ENCODE measurements at places on chromosomes 4 and X.

DNA sequence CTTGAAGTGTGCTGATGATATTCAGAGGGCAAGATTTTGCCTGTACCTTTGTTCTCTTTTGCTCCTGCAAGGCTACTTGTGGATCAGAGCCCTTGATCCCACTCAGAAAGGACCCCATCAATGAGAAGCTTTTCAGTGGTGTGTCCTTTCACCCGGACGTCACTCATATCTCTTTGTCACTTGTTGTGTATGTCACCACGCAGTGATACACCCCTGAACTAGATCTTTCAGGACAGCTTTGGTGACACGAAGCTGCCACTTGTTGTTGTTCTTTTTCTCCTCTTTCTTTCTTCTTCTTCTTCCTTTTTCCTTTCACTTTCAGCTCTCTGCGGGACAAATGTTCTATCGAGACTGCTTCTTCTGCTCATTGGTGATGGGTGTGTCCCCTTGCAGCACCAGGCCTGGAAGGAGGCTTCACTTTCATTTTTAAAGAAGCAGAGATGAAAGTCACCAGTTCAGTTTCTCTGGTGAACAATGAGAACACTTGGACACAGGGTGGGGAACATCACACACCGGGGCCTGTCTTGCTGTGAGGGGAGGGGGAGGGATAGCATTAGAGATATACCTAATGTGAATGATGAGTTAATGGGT, 83.6 kb downstream of the NBDY start:
- DNase-seq, result no peak

GRCh38 chr4:68469482-68469881, 22.2 kb downstream of the TMPRSS11E start:
- DNase-seq, result no peak

DNA sequence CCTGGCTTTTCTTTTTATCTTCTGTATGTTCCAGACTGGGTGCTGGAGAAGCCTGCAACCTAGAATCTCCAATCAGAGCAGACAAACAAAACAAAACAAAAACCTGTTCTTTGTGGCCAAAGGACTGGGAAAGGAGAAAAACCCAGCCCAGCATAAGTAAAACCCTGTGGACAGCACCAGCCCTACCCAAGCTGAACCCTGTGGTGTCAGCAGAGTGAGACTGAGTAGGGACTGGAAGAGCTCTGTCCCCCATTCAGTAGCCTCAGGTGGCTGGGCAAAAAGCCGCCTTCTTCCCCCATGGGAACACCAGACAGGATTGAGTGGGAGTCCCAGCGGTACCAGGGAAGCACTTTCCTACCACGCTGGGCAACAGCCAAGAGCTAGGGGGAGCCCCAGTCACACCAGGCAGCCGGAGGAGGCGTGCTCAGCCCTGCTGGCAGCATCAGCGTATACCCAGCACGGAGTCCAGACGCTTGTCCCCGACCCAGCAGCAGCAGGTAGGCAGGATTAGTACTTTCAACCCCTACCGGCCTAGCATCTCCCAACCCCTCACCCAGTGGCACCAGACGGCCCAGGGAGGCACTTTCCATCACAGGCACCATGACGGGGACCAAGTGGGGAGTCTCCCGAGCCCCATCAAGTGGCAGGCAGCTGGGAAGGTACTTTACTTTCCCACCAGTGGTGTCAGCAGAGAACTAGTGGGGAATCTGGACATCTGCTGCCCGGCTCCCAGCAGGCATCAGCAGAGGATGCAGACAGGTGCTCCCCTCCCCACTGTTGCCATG, 8.6 kb upstream of the JADE3 start:
- DNase-seq, result peak; percentile 9

- DNase-seq, result no peak
These were observed 351.2 kb downstream of the ARHGAP24 start for GRCh38 chr4:85826060-85826678.

GRCh38 chr4:155512817-155513216, 136.1 kb upstream of the MAP9 start:
- DNase-seq, result no peak

Measured in GOT3 (cell line).